Germinal center (tissue), 1 donor: ENCODE measurements at places on chromosomes 4 and X.

GRCh38 chr4:972651-973424 is 531 bp downstream of the DGKQ start:
- peak; percentile 63 for DNase-seq

- no peak for DNase-seq
Observed at GRCh38 chr4:15521442-15522039, 51.9 kb downstream of the CC2D2A start.

DNA sequence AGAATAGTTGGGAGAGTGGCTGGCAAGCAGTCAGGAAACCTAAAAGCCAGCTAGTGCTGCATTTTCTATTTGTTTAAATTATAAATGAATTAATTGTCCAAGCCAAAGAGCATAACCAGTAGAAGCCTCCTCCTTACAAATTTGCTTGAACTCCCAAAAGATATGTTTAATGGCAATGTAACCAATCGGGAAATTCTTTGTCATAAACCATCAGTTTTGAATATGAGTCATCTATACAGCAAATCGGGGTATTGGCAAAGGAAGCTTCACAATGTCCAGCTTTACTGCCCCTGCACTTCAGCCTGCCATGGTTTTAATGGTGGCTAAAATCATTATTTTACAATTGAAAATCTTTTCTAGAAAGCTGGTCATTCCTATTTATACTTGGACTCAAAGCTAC is 216.6 kb downstream of the SHROOM3 start:
- no peak for DNase-seq

DNA sequence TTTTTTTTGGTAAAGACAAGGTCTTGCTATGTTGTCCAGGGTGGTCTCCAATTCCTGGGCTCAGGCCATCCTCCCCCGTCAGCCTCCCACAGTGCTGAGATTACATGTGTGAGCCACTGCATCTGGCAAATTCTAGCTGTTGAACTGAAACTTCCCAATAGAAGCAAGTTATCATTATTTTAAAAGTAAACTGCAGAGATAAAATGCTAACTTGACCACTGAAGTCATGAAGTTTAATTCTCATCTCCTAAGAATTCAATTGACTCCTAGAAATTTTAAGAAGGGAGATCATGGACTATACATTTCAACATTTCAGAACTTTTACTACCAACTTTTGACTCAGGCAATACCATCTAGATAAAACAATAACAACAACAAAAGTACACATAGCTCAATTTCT is 11.7 kb upstream of the EXOSC9 start:
- no peak for DNase-seq

- DNase-seq, result no peak
Observed at GRCh38 chrX:31314921-31315320, 243.1 kb upstream of the FTHL17 start.

DNA sequence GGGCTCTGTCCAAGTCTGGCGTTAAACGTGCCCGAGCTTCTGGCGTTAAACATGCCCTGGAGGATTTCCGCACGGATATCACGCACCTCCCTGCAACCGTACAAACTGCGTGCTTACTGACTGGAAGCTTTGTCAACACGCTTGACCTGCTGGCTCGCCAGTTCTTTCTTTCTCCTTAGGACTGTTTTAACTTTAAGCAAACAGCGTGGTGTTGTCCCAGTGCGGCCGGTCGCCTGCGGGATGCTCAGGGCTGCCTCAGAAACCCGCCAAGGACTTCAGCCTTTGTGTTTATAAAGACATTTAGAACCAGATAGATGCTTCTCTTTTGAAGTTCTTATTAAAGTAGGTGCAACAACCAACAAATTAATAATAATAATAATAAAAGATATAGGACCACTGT is 946.0 kb downstream of the RAB28 start:
- DNase-seq, result no peak
